ENCODE measurements at places on chromosomes 4 and X.

DNA sequence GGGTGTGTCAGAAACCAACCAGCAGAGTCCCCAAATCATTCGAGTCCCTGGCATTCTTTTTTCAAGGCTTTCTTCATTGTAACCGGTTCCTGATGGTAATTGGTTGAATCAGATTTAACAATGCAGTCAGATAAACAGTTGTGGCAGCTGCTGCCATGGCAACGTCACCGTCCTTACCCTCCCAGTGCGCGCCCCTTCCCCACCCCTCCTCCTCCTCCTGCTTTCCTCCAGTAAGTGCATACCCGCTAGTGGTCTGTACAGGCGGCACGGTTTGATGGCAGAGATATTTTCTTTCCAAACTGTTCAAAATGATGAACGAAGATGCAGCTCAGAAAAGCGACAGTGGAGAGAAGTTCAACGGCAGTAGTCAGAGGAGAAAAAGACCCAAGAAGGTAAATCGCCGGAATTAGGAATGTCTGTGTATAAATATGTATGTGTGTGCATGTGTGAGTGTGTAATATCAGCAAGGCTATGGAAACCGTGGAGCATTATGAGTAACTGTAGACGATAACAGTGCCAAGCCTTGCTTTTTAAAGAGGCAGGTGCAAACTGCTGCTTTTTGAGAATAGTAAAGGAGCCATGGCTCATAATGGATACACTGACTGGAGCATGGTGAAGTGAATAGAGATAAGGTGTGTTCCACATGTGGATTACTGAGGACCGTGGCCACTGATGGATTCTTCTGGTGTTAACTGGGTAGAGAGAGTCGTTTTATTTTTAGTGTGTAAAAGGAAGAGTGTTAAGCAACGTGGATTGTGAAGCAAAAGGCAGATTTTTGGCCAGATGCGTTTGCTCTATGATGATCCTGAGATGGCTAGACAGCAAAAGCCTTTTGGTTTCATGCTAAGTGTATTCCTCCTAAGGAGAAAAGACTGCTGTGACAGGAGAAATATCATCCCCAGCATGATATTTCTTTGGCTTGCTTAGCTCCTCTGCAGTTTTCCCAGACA, at the start of gene ANK2:
TSS of gene ANK2 (plus strand) at position 233 of the 950 bp plus-strand sequence. CDS start at position 309, 76 bp downstream.
- peak; percentile 57 for DNase-seq

GRCh38 chr4:181176306-181176705, 1066.9 kb upstream of the TENM3 start:
- no peak for DNase-seq

- peak; percentile 35 for DNase-seq
Measured at GRCh38 chr4:152460488-152460887, 75.4 kb downstream of the FBXW7 start.

GRCh38 chr4:145093638-145094037, 4.4 kb downstream of the ANAPC10 start:
- DNase-seq: no peak

DNA sequence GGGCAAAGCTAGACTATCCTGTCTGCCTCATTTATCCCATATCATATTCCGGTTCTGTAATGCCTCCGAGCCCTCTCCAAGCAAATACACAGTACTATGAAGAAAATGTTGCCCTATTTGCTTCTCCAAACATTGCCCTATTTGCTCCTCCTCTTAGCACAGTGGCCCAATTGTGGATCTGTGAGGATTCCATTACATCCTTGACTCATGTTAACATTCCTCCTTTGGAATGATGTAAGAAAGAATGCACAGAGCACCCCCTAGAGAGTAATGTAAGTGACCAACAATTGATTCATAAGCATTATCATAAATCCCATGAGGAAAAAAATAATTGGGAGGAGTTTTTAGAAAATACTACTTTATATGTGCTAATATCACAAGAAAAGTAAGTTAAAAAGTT, 11.3 kb upstream of the BTC start:
- peak; percentile 4 for DNase-seq

DNA sequence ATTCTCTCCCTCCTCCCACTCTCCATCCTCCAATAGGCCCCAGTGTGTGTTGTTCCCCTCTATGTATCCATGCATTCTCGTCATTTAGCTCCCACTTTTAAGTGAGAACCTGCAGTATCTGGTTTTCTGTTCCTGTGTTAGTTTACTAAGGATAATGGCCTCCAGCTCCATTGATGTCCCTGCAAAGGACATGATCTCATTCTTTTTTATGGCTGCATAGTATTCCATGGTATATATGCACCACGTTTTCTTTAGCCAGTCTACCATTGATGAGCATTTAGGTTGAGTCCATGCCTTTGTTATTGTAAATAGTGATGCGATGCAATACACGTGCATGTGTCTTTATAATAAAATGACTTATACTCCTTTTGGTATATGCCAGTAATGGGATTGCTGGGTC, 100.3 kb upstream of the USP9X start:
- no peak for DNase-seq

DNA sequence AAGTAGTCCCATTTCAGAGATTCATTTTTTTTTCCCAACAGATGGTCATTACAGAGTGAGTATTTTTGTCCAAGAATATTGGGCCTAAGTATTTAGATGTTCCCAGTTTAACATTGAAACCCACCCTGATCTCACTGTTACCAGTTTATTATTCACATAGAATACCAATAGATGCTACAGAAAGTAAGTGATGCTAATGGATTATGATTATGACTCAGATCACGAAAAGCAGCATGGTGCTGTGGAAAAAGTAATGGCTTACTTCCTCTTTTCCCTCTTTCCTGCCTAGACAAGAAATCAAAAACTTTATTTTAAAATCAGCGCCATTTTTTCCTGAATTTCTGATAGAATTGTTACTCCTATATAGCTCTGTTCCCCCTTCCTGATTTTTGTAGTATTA, 51.9 kb downstream of the GSPT2 start:
- DNase-seq: no peak

GRCh38 chrX:338836-339400, 20.3 kb upstream of the GTPBP6 start:
- DNase-seq: no peak

DNA sequence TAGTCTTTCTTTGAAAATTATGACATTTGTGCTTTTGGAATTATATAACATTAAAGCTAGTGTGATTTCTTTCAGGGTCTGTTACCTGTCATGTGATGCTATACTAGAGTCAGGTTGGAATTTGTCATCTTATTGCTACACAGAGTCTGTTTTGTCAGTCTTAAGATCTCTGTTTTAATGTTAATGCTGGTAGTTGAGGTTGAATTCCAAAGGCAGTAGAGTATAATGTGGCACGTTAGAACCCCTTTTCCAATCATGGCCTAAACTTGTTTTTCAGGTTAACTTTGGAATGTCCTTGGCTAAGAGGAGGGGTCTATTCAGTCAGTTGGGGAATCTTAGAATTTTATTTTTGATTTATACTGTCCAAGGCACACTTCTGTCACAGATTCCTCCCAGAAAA, 258.5 kb downstream of the PABPC4L start:
- no peak for DNase-seq

- DNase-seq: no peak
Measured at GRCh38 chr4:165604181-165604580, 225.4 kb downstream of the CPE start.
